ENCODE measurements at places on chromosomes 6 and 20.
A peak's percentile ranks its signal among the peaks of the same experiment; 100 is the strongest.

GRCh38 chr6:81552644-81553043 is 199.8 kb downstream of the TENT5A start:
- DNase-seq: no peak

GRCh38 chr20:20492521-20493332 is 124.8 kb downstream of the INSM1 start:
- no peak for DNase-seq

DNA sequence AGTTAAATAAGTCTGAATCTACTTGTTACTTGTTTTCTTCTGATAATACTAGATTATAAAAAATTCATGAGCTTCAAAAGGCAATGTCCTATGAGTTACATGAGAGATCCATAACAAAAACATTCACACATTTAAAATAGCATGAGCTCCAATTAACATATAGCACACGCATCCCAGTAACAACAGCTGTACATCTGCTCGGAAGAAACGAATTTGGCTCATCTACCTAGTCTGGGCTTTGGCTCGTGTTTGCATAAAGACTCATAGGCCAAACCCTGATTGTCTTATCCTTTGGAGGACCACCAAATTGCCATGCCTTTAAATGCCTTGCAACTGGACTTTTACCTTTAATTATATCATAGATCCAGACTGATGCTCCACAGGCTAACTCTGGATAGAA is 259.7 kb upstream of the CHD6 start:
- DNase-seq: no peak

DNA sequence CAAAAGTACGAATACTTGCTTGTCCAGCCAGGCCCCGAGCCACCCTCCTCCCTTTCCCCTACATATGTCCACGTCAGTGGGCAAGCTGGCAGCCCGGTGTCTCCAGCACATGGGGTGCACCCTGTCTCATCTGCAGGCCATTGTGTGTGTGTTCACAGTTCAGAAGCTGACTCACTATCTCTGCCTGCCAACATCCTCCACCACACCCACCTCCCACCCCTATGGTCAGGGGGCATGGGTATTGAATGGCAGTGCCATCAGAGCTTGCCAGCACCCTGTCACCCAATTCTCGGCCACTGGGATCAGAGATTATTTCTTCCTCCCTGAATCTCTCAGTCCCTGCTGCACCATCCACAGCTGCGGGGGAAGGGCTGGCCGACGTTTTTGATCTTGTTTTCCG is 195.7 kb downstream of the FARS2 start:
- no peak for DNase-seq

DNA sequence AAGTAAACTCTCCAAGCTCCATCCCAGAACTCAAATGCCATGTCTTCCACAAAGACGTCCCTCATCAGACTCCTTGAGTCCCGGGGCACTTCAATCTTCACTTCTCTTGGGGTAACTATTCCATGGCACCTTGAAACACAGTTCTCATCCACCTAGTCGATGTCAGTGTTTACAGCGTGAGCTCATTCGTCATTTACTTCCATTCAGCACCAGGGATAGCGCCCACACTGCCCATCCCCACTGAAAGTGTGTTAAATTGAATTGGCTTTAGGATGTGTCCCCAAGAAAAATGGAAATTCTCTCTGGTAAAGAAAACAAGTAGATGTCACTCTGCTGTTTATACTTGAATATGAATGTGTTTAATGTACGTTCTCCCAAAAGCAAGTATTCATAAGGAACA is 31.3 kb downstream of the KCNK15 start:
- DNase-seq: peak; percentile 3

All from fibroblast of skin of left quadriceps (primary cell).